GM13976 (cell line): ENCODE measurements at places on chromosomes 4 and X.

DNA sequence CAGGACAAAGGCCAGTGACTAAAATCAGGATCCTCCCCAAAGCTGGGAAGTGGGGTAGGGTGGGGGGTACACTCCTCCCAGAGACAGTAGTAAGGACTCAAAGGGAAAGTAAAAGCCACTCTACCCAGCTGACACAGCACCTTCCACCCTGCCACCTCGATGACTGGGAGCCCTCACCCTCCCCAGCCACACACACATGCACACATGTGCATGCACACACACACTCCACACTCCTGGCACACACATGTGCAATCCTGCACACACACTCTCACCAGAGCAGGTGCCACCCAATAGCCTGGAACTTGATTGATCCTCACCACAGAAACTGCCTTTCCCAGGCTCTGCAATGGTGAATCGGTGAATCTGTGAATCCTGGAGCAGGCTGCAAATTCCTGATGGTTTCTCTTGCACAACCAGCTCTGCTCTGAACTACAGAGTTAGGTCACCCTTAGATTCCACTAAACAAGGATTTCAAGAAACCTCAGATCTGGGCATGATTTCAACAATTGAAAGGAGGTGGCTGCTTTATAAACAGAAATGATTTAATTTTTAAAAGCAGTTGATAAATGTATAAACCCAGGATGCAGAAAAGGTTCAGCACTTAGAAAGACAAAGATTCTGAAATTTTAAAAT, 21.5 kb downstream of the AMOT start:
- no peak for DNase-seq

GRCh38 chr4:102174719-102175189, 170.5 kb downstream of the SLC39A8 start:
- no peak for DNase-seq

- DNase-seq: no peak
These were observed 831.2 kb downstream of the CCSER1 start for GRCh38 chr4:90958256-90958895.

- no peak for DNase-seq
These were observed 196.4 kb downstream of the LRBA start for GRCh38 chr4:150818661-150819060.

- DNase-seq: peak; percentile 49
These were observed 34.3 kb downstream of the NLGN3 start for GRCh38 chrX:71178908-71179307.

DNA sequence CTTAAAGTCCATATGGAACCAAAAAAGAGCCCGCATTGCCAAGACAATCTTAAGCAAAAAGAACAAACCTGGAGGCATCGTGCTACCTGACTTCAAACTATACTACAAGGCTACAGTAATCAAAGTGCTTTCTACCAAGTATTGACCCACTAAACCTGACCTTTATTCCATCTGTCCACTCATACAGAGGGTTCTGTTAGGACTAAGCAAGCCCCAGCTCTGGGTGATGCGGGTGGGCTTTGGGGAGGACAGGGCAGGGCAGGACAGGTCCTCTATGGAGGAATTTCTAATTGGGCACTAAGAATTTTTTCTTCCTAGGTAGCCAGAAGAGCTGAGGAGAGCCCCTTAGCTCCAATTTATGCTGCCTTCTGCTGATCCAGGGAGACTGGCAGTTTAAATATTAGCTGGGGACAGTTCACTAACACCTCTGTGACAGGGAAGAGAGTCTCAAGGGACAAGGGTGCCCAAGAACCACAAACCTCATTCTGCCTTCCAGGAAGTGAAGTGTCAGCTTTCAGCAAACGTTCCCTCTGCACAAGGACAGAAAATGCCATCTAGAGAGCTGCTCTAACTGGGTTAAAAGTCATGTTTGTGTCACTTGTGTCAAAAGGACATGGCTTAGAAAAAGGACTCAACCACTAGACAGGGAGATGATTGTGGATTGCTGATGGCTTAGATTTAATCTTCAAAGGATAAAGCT, 143.2 kb downstream of the KIT start:
- no peak for DNase-seq

DNA sequence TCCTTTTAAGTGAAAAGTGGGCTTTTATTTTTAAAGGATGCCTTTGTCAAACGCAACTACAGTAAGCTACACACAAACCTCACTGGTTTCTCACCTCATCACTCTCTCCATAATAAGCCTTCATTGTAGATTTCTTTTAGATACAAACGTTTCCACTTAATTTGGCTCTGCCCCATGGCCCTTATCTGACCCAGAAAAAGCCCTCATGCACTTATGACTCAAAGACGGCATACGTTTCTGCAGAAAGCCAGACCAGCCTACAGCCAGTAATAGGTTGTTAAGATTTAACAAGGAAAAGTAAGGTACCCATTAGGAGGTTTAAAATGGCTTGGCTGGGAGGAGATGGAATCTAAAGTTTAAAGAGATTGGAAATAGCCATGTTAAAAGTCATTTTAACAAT, 914.6 kb upstream of the INTU start:
- DNase-seq: no peak

GRCh38 chr4:48173056-48173991, 39.3 kb upstream of the TXK start:
- DNase-seq: peak; percentile 9
